Omental fat pad (tissue), 4 donors: ENCODE measurements at places on chromosomes 5 and 9.
A peak's percentile ranks its signal among the peaks of the same experiment; 100 is the strongest.

DNA sequence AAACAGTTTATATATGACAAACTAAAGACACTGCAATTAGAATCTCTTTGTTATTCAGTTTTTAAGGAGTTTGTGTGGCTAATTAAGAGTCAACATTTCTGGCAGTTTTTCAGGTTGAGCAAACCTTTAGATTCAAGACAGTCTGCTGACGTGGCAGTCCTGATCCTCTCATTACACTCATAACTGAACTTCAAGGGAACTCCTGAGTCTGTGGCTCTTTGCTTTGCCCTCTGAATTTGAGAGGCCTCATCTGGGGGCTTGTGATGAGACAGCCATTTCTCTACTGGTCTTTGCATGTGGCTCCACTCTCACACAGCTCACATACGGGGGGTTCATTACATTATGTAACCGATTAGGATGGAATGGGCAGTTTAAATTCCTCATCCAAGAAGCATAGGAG, 182.9 kb upstream of the MEF2C start:
- no peak for DNase-seq

DNA sequence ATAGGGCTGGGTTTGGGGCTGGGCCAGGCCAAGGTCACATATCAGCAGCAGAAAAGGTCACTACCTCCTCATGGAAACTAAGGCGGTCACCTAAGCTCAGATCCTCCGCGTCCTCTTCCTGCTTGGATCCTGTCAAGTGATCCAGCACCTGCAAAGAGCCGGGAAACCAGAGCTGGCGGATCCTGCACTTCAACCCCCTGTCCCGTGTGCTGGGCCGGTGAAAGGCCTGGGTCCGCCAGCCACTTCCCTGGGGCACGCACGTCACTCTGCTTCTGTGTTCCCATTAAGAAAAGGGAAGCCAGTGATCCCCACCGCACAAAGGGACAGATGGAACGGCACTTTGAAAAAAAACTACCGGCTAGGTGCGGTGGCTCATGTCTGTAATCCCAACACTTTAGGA, 61.3 kb upstream of the STXBP1 start:
- no peak for DNase-seq

DNA sequence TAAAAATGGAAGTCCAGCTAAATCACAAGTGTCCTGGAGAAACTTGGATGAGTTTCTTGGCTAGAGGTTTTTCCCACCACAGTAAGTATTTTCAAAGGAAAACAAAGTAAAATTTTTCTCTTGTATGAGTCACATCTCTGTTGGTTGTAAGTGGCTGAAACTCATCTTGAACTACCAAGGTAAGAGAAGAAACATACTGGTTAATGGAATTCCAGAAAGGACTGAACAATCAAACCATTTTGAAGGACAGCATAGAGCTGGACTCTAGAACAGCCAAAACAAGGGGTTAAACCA, 102.8 kb upstream of the CDKN2B start:
- no peak for DNase-seq

DNA sequence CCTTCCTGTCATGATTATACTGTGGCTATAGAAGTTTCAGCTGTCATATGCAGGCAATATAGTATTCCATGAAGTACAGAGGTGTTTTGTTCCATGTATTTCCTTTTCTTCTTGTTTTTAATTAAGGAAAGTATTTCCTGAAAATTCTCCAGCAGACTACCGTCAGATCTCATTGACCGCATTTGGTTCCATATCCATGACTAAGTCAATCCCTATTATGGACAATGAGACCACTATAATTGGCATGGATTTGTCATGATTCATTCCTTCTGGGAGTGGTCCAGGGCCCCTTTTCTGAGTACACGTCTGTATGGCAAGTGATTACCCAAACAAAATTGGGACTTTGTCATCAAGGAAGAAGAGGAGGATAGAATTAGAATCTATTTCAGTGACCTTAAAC, 283.2 kb upstream of the CLINT1 start:
- DNase-seq: no peak

- peak; percentile 14 for DNase-seq
These were observed 75.0 kb downstream of the WNK2 start for GRCh38 chr9:93258818-93259489.

DNA sequence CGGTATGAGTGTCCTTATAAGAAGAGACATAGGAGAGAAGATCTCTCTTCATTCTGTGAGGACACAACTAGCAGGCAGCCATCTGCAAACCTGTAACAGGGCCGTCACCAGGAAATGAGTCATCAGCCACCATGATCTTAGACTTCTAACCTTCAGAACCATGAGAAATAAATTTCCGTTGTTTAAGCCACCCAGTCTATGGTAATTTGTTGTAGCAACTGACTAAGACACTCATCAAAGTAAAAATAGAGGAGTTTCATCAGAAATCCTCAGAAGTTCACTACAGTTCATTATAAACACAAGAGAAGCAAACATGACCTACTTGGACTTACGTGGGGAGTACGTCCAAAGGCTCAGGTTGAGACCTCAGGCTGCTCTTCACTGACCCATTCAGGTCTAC, 357.7 kb downstream of the SEMA5A start:
- DNase-seq: no peak

DNA sequence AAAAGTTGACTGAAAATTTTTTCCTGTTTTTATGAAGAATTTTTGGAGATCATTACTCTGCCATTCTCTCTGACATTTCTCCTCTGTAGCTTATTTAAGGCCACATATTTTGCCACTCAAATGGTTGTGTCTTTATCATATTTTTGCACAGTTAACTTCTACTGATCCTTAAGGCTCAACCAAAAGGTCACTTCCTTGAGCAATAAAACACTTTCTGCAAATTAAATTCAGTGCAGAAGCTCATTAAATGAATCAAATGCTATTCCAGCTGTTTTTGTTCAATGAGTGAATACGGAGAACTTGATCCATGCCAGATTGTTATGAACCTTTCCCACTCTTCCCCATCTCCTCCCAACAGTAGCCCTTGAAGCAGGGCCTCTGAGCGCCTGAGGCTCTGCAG, 93.8 kb upstream of the EPB41L4A start:
- no peak for DNase-seq

DNA sequence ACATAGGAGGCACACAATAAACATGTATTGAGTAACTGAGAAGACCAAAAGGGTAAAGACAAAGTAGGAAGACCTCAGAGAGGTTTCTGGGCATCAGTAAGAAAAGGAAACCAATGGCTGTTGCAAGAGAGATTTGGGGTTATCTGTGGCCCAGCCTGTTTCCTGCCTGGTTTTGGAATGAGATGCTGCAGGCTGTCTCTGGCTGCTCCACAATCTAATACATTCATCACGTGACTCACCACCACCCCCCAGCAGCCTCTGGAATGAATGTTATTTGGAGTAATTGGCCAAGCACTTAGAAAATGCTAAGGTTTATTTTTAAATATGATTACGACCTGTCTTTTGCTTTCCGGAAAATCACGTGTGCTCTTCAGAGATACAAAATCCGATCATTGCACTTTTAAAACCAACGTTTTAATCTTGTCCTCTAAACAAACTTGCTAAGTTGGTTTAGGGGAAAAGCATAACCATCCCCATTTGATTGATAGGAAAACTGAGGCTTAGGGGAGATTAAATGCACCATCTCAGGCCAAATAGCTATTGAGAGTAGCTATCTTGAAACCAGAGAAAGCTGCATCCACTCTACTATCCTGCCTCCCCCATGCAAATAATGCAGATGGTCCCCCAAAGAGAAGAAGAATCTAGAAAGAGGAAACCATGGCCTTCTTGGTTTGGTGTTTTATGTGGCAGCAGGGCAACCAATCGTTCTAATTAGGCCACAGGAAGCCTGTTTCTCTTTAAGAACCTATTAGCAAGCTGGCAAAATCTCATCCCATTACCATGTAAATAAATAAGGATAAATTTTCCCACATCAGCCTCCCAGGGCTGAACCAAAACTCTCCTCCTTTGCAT, 151.8 kb upstream of the ADRA1B start:
- DNase-seq: peak; percentile 65

DNA sequence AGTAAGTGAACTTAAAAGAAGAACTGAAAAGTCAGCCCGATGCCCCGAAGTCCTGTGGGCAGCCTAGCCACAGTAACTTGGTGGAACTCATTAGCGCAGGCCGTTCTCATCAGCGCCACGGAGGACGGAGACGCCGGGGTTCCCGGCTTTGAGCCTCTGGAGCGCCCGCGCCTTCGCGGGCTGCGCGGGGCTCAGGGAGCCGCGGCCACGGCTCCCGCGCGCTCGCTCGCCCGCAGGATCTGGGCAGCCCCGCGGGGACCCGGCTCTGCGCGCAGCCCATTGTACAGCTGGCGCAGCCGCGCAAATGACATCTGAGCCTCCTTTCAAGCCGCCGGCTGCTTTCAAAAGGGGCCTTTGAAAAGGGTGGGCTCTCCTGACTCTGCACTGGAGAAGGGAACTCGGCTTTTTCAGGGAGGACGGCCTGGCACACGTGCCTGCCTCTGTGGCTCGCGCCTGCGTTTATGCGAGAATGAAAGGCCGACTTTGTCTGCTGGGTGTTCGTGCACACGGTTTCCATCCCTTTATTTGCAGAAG, 40.7 kb downstream of the TLR4 start:
- DNase-seq: no peak

GRCh38 chr9:3865141-3865772, 339.5 kb upstream of the RFX3 start:
- no peak for DNase-seq

DNA sequence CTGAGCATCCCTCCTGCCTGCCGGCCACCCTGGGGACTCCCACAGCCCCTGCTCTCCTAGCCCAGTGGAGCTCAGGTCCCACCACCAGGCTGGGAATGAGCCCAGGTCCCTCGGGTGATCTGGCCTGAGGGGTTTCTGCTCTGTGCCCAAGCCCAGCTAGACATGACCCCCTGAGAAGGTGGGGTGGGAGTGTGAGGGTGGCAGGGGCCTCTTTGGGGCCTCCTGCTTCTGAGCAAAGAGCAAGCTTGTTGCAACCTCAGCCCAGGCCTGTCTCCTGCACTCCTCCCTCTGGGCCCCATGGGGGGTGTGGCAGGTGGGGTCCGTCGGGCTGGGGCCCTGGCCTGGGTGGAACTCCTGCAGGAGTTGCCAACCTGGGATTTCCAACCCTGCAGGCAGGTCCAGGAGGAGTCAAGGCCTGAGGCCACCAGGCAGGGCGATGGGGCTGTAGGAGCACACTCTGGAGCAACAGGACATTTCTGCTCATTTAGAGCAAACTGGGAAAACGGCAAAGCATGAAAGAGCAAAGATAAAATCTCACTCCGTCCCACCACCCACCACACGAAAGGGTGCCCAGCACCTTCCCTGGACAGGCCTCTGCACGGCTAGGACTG, 11.4 kb upstream of the NRARP start:
- DNase-seq: no peak

DNA sequence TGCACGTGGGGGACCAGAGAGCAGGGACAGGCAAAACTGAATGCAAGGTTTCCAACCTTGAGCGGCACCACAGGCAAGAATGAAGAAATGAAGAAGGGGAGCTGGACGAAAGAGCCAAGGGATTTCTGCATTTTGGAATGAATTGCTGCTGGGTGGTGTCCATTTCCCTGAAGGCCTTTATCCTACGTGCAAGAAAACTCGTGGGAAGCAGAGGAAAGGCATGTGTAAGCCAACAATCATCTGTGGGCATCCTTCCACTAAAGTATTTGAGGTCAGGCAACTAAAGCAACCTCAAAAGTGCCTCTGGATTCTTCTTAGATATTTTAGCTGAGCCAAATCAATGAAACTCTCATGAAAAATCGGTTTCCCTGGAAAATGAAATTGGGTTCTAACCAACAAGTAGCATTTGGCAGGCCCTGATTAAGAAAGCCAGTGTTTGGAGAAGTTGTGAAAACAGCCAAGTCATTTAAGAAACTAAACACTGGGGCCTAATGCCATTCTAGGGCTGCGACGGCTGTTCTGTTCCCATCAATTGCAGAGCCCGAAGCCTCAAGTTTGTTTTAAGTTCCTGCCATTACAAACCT, 4.7 kb upstream of the TGFBI start:
- DNase-seq: no peak

DNA sequence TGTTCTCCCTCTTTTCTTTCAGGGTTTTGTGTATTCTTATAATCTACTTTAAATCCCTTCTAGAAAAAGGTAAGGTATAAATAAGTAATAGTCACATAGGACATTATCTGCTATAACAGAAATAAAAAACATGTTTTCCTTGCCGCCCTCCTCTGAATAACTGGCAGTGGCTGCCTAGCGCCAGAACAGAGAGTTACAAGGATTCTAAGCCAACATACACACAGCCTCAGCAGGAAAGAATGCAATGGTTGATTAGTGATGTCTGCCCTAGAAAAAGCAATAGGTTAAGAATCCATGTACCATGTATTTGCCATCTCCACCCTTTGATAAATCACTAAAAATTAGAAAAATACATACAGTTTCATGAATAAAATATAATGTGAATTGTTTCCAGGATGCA, 4.9 kb downstream of the MED27 start:
- DNase-seq: no peak
